ENCODE measurements at places on chromosomes 1 and 21.

GRCh38 chr1:47181095-47181954, 8.5 kb downstream of the PDZK1IP1 start:
- no peak for DNase-seq

DNA sequence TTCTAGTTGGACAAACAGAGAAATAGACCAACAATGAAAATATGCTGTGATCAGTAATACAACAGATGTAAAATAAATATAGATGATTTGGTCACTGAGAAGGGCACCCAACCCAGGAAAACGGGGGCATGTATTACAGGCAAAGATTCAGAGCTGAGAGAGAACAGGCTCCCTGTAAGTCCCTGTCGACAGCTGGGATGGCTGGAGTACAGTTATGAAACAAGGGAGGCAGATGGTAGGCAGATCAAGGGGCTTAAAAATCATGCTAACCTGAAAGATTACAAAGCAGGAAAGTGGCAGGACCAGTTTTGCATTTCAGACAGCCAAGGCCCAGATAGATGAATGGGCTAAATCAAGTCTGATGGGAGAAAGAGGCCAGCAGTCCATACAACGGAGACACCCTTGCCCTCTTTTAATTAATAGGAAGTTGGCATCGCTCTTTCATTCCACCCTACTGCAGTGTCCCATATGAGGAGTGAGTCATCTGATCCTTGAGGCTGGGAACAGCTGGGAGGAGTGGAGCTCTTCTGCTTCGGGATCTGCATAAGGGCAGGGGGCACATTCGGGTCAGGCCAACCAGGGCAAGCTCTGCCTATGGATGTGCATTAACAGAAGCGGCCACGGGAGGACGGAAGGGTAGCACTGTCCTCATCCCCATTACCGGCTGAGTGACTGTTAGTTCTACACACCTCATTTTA, 171.1 kb downstream of the DAB1 start:
- DNase-seq: no peak

DNA sequence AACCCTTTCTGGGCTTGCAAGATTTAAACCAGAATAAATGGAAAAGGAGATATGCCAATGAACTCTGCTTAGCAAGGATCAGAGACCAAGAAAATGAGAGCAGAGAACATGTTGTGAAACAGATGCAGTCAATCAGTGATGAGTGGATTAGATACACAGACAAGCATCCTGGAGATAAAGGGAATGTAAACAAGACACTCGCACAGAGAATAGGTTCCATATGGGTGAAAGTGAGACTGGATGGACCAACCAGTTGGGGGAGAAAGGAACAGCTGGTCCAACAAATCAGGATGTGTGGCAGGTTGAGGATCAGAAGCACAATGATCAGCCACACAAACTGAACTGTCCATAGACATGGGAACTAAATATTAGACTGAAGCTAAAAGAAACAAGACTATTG, 338.2 kb downstream of the ASTN1 start:
- DNase-seq: no peak

GRCh38 chr1:46937270-46937669, 4.0 kb downstream of the CYP4A11 start:
- no peak for DNase-seq

DNA sequence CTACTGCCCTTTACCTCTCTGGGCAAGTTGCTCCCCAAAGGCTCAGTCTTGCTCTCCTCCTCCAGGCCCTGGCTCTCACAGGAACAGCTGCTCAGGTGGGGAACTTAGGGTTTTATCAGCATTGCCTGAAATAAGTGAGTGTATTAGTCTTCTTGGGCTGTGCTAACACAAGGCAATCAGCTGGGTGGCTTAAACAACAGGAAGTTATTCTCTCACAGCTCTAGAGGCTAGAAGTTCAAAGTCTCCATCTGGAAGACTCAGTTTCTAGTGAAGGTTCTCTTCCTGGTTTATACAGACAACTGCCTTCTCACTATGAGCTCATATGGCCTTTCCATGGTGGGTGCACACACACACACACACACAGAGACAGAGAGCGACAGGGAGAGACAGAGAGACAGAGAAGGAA, 2.8 kb upstream of the CD1C start:
- no peak for DNase-seq

- DNase-seq: no peak
These were observed 33.7 kb downstream of the PRDM2 start for GRCh38 chr1:13733711-13734110.

DNA sequence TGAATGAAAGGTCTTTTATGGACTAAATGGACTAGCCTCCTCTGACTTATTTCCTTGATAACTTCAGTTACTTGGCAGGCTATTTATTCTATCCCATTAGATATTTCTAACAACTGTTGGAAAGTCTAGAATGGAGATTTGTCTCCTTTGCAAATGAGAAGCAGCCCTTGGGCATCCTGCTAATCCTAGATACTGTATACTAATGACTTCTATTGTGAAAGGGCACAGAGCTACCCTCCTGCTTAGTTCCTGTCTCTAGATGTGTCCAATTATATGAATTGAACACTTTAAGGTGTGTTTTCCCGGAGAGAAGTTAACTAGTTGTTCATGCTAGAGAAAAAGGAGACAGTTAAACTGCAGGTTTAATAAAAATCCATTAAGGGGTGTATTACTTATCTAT, 10.2 kb upstream of the NCMAP start:
- no peak for DNase-seq

DNA sequence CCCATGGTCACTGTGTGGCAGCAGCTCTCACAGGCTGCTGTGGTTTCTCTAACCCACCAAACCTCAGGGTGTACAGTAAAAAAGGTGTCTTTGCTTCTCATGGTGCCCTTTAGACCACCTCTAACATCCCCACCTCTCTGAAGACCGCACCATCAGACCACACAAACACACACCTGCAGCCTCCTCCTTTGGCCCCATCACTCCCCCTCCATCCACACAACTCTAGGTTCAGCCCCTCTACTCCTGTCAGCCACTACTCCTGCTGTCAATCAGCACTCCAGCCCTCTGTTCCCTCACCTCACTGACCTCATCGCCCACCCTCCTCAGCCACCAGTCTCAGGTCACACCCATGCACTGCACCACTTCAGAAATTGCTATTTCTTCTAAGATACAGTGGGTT, 7.5 kb downstream of the ZNF692 start:
- no peak for DNase-seq

GRCh38 chr1:221712776-221713431, 29.0 kb downstream of the DUSP10 start:
- DNase-seq: no peak

DNA sequence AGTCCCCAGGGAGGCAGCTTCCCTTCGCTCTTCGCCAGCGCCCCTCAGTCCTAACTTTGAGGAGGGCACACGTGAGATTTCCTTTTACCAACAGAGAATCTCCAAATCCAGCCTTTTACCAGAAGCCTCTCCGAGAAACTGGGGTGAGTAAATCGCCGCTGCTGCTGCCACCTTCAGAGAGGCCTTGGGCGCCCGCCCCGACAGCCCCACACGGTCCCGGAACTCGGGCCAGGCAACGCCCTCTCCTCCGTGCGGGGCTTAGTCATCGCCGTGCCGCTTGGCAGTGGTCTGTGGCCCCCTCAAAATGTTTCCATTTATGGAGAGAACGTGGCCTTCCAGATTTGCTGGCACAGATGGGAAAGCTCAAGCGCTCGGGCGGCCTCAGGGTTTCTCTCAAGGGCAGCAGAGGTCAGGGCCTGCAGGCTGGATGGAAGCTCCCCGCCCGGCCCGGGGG, 41.4 kb upstream of the COL6A2 start:
- DNase-seq: no peak

DNA sequence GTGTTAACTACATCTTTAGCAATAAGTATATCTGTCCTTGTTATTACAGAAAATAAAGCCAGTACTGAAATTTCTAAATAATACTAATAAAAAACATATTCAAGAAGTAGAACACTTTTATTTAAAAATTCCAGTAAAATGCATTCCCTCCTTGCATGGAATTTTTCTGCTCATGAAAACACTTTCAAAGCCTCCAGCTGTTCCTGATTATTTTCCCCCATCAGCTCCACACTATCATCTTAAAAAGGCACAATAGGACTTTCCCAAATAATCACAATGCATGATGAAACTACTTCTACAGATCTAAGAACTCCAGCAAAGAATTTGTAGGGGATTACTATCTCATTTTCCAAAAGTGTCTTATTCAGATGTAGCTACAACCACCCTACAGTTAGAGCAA, 162.6 kb upstream of the USP25 start:
- no peak for DNase-seq

GRCh38 chr1:177739780-177740179, 230.1 kb downstream of the SEC16B start:
- DNase-seq: no peak

- DNase-seq: no peak
These were observed 110.4 kb upstream of the KCNK1 start for GRCh38 chr1:233503366-233503954.

- DNase-seq: peak; percentile 82
These were observed 8.6 kb downstream of the FMOD start for GRCh38 chr1:203342192-203342940.

- no peak for DNase-seq
These were observed 65.0 kb downstream of the KIRREL1 start for GRCh38 chr1:158058237-158058985.

All from HuH-7.5 (cell line).